IPS DF 19.7 (cell line): ENCODE measurements at places on chromosomes 2 and 18.

DNA sequence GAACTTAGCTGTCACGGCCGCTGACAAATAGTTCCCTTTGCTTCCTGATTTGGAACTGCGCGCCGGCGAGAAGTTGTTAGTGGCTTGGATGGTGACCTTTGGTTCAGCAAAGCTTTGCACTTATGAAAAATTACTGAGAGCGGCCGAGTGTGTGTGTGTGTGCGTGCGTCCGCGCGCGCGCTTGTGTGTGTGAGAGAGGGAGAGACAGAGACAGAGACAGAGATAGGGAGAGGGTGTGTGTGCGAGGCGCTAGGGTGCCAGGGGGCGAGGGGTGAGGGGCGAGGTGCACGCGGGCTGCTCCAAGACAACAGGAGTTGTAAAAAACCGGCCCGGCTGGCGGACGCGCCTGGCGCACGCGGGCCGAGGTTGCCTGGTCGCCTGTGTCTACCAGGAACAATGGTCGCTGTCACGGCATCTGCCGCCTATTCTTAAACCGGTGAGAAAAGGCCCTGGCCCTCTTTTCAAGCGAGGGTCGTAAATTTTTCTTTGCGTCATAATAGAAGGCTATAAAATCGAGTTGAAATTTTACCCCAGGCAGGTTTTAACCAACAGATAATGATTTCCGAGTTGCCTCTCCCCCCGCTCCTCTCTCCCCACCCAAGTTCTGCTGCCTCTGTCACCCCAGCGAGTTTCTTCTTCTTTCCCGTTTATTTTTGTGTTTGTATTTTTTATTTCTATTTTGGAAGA, 535 bp downstream of the HOXD3 start:
- DNase-seq = no peak

- peak; percentile 68 for DNase-seq
Observed at GRCh38 chr2:203814661-203815540, 52.7 kb upstream of the CTLA4 start.

GRCh38 chr2:163665051-163665450, 70.8 kb downstream of the FIGN start:
- DNase-seq = no peak

- DNase-seq = peak; percentile 83
Observed at GRCh38 chr2:58571181-58571852, 330.2 kb upstream of the FANCL start.

GRCh38 chr2:212863185-212863588, 288.2 kb downstream of the IKZF2 start:
- peak; percentile 30 for DNase-seq

DNA sequence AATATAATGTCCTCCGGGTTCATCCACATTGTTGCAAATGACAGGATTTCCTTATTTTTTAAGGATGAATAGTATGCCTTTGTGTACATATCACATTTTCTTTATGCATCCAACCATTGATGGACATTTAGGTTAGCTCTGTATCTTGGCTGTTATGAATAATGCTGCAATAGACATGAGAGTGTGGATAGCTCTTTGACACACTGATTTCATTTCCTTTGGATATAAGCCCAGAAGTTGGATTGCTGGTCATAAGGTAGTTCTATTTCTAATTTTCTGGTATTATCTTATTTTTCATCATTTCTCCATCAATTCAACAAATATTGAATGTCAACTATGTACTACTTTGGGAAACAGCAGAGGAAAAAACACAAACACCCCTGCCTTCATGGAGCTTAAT, 423.3 kb downstream of the MTX2 start:
- DNase-seq = no peak

- peak; percentile 38 for DNase-seq
Observed at GRCh38 chr18:48711651-48712486, 173.0 kb downstream of the CTIF start.

- DNase-seq = no peak
Observed at GRCh38 chr2:37323781-37324535, 675 bp downstream of the PRKD3 start.

GRCh38 chr2:37324786-37325624, at the start of gene PRKD3:
TSS of gene PRKD3 (minus strand) at chr2:37324833. CDS start at chr2:37316524, 8,309 bp downstream.
- no peak for DNase-seq

DNA sequence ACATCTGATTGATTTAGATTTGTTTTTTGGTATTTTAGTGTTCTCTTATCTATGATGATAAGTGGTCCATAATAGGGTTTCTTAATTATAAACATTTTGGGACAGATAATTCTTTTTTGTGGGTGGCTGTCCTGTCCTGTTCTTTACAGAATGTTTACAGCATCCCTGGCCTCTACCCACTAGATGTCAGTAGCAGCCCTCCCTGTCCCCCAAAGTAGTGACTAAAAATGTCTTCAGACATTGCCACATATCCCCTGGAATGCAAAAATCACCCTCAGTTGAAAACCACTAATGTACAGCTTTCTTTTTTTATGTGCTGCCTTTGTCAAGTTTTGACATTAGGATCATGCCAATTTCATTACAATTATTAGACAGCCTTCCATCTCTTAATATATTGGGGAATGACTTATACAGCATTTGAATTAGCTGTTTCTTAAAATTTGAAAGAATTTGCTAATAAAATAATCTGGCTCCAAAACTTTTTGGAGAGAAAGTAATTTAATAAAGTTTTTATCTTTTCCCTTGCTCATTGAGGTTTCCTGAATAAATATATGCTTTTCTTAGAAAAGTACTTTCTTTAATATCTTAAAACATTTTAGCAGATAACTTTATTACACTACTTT, 19.5 kb downstream of the WIPF1 start:
- DNase-seq = no peak

GRCh38 chr2:222653280-222653679, 2.6 kb downstream of the FARSB start:
- DNase-seq = no peak

DNA sequence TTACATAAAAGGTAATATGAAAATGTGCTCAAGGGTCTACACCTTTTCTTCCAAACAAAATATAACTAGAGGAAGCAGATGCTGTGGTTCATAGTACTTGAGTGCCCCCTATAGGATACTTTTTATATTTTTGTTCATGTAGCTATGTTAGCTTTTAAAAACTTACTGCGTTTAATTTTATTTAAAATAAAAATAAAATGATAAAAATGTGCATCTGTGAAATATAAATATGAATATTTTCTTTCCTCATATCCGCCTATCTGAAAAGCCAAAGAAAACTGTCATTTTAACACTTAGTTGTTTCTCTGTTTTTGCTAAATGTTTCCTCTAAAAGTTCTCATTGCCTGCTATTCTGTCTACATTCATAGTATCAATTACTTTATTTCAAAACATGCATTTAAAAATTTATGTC, 9.6 kb upstream of the LRP1B start:
- no peak for DNase-seq

DNA sequence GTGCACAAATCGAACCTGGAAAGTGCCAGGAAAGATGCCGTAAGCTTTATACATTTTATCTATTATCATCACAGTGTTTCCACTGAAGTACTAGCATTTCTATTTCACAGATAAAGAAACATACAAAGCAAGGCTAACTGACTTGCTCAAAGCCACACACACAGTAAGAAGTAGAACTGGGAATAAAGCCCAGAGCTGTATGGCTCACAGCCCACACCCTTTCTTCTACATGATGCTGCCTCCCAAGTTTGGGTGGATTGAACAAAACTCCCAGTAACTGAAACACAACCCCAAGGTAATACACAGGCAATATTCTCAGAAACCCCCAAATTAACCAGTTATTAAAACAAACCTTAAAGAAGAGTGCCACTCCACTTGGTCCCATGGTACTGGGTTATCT, 11.2 kb downstream of the SAP130 start:
- DNase-seq = no peak

- no peak for DNase-seq
Observed at GRCh38 chr2:88074854-88075292, 7.2 kb downstream of the SMYD1 start.

- DNase-seq = no peak
Observed at GRCh38 chr18:76391038-76391437, 104.0 kb downstream of the ZNF516 start.

- DNase-seq = no peak
Observed at GRCh38 chr2:27071990-27072830, 756 bp upstream of the OST4 start.
